Stimulated activated CD8-positive, alpha-beta memory T cell treated with anti-CD3 and anti-CD28 coated beads, Interleukin-7, amount 100 ng/mL, for 4 hours (primary cell): ENCODE measurements at places on chromosomes 12 and 14.

GRCh38 chr12:18868717-18869116 lies 130.8 kb downstream of the CAPZA3 start:
- no peak for DNase-seq

- DNase-seq, result no peak
Measured at GRCh38 chr14:37968664-37969240, 239.0 kb upstream of the SSTR1 start.

GRCh38 chr12:115794659-115795081 lies 482.8 kb downstream of the MED13L start:
- no peak for DNase-seq

- DNase-seq, result no peak
Measured at GRCh38 chr12:98895086-98895651, 250.1 kb downstream of the APAF1 start.

GRCh38 chr14:67526676-67527459 lies 6.2 kb upstream of the PLEKHH1 start:
- no peak for DNase-seq

GRCh38 chr12:4736091-4736490 lies 15.9 kb downstream of the GALNT8 start:
- no peak for DNase-seq

DNA sequence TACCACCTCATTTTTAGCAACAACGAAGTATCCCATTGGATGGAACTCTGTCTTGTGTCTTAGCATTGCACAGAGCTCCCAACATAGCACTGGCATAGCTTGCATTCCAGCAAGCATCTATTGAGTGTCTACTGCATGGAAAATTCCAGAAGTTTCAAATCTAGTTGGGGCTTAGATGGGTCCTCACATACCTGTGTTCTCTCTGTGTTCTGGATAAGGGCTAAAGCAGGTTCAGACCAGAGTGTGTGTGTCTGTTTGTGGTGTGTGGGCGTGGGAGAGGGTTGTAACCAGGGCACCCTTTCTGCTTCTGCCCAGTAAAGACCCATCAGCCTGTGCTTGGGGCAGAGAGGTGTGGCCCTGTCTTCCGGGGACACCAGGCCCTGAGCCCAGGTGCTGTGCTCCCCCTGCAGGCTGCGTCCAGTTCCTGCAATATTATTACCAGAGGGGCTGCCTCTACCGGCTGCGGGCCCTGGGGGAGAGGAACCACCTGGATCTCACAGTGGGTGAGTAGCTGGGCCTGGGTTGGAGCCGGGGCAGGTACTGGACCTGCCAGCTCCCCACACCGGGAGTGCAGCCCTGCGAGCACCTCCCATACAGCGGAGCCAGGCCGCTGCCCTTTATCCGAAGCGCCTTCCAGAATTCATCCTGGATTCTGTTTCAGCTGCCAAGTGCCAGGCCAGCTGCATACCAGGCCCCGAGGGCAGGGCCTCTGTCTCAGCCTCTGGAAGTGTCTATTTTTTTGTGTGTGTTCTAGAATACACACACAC lies 20.3 kb downstream of the RHOF start:
- no peak for DNase-seq

GRCh38 chr14:73476451-73476931 lies 14.2 kb upstream of the RIOX1 start:
- no peak for DNase-seq

- DNase-seq, result no peak
Measured at GRCh38 chr14:34035177-34035933, 84.5 kb upstream of the EGLN3 start.

DNA sequence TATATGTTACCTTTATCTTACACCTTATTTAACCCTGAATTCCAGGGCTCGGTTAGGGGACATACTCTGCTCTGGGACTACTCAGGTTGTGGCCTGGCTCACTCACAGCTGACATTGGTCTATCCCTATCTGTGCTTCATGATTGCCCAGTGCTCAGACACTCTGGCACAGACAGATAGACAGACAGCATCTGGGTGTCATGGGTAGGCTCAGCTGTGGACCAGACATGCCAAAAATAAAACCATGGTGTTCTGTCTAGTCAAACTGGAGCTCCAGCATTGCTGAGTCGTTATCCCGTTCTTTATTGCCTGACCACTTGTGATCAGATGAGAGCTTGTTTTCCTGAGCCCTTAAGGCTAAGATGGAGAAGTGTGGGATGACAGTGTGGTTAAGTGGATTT lies 29.0 kb downstream of the FBXW8 start:
- no peak for DNase-seq

DNA sequence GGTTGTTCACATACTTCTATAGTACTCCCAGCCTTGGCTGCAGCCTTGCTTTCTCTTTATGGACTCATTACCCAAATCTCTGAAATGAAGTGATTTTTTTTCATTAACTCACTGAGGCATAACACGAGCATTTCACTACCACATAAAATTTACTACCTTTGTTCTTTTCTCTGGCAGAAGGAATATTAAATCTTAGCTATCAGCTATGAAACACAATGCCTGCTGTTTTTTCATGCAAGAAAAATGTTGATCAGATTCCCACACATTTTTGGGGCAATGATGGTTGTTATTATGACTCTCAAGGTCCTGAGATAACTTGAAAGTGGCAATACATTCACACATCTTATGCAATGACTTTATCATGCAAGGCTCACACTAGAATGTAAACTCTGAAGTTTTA lies 225.3 kb upstream of the ATP2B1 start:
- DNase-seq, result no peak

DNA sequence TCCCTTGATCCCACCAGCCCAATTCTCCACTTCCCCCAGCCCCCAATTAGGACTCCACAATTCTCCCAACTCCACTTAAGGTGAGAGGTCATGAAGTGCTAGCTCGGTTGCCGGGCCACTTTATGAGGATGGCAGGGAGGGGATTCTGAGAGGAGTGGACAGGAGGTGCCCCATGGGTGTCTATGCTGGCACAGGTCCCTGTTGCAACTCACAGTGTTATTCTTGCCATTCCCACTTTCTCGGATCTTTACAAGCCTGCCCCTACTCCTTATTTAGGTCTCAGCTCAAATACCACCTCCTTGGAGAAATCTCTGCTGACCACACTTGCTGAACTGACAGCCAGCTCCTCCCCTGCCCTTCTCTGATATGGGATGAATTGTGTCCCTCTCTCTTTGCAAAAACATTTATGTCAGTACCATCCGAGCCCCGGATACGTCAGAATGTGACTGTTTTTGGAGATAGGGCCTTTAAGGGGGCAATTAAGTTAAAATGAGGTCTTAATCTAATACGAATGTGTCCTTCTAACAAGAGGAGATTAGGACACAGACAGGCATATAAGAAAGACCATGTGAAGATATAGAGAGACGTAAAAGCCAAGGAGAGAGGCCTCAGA lies 4.2 kb upstream of the LGALS3 start:
- DNase-seq, result no peak

DNA sequence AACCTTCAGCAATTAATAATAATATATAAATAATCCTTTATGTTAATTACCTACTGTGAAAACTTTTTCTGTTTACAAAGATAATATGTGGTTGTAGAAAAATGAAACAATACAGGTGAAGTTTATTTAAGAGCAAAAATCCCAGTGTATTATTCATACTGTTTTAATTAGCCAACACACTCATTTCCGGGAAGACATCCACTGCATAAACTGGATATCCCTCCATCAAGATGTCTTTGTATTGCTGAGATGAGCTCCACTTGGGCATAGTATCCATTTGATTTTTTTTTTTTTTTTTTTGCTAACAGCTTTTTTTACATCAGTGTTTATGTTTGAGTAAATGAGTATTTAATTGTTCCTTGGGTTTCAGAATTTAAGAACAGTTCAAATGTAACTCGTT lies 13.7 kb upstream of the DERA start:
- no peak for DNase-seq

DNA sequence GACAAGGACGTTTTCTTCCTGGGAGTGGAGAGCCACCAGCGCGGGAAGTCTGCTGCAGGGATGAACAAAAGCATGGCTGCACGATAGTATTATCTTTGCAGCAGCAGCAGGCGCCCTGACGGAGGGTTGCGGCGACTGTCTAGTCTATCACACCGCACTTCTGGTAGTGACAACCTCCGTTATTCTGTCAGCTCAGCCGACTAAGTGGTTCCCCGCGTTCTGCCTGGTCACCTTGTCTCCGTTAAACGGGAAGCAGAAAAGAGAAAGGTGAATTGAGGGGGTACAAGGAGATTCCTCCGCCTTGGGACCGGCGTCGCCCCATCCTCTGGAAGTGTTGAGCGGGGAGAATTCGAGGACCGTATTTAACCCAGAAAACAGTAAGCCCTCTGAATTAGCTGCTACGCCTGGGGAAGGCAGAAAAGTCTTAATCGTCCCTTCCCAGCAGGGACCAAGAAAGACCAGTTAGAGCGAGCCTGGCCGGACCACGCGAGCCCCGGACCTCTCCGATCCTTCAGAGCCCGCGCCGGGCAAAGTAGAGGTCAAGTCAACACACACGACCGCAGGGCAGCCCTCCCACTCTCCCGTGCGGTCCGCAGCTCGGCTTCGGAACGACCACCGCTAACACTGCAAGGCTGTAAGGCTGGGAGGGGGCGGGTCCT lies 536 bp upstream of the DAAM1 start:
- DNase-seq, result peak; percentile 15
